ENCODE measurements at places on chromosomes 2 and 18.

DNA sequence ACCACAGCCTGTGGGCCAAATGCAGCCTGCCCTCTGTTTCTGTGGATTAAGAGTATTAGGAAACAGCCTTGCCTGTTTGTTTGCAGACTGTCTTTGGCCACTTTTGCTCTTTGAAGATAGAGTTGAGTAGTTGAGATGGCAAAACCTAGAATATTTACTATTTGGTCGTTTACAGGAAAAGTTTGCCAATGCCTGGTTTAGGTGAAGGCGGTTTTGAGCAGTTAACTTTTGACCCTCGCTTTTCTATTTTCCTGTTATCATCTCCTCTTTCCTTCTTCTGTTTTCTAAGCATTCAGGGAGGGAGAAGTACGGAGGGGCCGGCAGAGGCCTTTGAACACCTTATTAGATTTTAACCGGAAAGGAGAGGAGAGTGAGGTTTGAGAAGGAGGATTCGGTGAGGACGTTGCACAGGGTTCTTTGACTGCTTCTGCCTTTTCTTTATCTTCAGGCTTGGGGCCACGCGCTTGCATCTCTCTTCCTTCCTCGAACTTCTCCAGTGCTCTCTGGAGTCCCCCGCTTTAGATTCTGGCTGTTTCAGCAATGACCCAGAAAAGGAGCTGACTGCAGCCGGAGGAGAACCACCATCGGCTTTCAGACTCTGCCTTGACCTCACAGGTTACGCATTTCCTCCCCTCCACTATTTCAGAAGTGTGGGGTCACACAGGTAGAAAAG is 39.2 kb downstream of the IL1R2 start:
- no peak for DNase-seq

- no peak for DNase-seq
Observed at GRCh38 chr18:35949090-35949489, 23.4 kb upstream of the RMP24 start.

- no peak for DNase-seq
Observed at GRCh38 chr18:62999921-63000320, 284.6 kb downstream of the PHLPP1 start.

DNA sequence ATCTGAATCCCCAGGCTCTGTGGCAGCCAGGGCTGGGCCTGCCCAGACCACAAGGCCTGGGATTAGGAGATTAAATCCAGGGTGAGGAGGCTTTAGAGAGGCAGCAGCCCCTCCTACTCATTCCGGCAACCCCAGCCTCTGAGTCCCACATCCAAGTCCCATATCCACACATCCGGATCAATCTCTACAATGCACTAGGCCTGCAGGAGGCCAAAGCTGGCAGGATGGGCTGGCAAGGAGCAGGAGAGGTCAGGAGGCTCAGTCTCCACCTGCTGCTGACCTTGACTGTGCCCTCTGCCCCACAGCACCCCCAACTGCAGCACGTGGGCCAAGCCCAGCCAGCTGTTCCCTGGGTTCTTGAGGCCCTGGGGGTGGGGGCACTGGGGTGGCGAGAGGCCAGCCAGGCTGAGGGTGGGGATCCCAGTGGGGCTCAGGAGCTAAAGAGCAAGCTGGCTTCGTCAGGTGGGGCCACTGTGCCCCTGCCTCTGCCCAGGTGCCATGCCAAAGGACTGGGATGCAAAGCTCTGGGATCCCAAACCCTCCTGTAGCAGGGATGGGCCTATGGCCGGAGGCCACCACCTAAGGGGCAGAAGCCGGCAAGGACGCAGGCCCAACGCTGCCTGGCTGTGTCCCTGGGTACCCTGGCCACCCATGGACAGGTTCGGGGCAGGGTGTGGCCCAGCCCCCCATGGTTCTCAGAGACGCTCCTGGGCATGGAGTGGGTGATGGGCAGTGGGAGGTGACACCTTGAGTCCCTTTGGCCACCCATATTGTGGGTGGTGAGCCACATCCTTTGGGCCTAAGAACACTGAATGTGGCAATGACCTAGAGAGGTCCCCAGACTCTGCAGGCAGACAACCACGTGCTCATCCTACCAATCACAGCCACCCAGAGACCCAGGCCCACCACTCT is 3.2 kb downstream of the KIF1A start:
- no peak for DNase-seq

- DNase-seq: no peak
Observed at GRCh38 chr2:28425464-28425835, 32.8 kb downstream of the FOSL2 start.

DNA sequence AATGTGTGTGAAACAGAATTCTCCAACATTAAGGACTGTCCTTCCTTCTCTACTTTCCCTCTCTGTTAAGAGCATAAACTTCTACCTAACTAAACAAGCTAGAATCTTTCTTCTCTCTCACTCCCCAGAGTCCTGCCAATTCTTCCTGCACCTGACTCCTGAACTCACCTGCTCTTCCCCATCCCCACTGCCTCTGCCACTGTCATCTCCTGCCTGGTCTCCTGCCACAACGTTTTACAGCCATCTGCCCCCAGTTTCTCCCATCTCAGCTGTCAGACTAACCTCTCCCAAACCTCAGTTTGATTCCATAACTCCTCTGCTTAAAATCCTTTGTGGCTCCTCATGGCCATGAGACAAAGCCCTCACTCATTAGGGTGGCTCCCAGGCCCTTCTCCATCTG is 288.3 kb upstream of the FBXO11 start:
- no peak for DNase-seq

- no peak for DNase-seq
Observed at GRCh38 chr18:43606795-43607194, 329.5 kb upstream of the SYT4 start.

DNA sequence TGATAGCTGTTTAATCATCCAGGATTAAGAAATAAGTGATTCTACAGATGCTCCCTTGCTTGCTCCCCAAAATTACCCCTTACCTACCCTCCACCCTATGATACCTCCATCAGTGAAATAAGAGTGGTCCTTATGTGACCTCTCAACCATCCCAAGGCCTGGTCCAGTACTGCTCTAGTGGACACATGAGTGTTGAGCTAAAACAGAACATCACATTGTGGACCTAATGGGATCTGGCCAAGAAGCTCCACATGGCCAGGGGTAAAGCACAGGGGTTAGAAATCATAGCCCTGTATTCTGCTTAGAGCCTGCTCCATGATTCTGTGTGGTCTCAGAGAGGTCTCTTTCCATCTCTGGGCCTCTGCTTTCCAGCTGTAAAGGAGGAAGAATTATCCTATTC is 355.6 kb downstream of the TNS1 start:
- DNase-seq: no peak

GRCh38 chr18:13500869-13501542 is 225.4 kb downstream of the FAM210A start:
- peak; percentile 61 for DNase-seq

- DNase-seq: no peak
Observed at GRCh38 chr18:62325806-62326645, 916 bp downstream of the TNFRSF11A start.

DNA sequence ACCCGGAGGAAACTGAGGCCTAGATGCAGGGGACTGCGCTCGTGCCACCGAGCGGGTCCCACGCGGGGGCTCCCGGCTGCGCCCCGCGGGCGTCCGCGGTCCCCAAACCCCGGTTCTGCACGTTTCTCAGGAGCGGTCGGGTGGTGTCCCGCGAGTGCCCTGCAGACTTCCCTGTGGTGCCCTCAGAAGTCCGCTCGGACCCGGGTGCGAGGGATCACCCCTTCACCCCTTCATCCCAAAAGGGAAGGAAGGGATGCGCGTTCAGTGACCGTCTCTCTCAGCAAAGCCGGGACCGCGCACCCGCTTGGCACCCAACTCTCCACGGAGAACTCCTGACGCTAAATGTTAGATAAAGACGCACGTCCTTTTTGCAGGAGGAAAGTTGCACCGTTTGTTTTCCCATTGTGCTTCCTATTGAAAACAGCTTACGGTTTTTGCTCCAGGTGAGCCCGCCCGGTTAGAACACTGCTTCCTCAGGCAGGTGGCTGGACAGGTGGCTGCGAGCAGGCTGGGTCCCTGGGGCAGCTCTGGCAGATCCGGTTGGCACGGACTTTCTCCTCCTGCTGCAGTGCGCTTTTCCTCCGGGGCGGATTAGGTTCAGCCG is 779 bp downstream of the DGKD start:
- DNase-seq: no peak

DNA sequence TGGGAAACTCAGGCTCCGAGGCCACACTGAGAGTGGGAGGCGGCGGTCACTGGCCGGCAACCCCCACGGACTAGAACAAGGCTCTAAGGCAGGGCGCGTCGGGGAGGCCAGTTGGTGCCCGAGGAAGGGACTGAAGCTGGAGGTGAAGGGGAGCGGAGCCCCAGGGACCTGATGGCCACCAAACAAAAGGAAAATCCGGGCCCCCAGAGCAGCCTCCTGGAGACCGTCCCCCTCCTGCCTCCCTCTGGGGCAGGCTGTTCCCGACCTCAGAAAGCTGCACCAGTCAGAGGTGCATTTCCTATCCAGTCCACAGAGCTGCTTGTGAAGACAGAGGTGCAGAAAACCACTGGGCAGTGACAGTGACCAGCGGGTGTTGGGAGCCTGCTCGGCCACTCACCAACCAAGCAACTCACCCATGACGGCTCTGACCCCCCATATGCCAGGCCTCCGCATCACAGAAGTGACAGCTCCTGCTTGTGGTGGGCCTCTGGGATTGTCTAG is 172.7 kb downstream of the TWIST2 start:
- DNase-seq: no peak

- DNase-seq: no peak
Observed at GRCh38 chr2:138956116-138956515, 175.9 kb upstream of the NXPH2 start.

DNA sequence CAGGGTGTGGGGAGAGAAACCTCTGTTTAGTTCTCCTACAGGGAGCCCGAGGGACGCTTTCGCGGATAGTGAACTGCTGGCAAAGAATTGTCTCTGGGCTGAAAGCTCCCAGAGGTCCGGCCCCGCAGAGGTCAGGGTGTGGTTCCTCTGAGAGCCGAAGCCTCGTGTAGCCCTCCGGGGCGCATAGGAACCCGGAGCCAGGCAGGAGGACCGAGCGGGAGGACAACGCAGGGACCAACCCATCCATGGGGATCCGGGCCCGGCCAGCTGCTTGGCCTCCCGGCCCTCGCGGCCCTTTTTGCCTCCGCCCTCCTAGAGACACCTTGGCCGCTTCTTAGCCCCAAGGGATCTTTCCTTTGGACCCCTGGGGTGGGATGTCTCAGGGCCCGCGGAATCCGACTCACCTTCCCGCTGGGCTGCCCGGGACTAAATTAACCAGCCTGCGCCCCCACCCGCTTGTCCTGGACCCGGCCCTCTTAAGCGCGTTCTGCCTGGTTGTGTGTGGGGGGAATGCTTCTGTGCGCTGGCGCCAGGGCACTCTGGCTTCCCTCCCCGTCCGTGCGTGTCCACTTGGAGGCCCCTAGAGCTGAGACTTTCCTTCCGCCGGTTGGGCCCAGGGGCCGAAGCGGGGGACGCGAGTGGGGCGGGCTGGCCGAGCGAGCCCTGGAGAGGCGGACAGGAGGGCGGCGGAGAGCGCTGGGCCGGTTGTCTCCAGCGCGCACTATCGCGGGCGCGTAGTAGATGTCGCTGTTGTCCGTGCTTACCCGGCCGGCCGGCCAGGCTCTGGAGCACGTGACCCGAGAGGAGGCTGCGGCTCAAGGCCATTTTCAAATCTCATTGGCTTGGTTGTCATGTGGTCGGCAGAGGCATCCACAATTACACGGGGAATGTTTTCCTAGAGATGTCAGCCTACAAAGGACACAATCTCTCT is at the start of gene HOXD10:
Gene HOXD10, plus strand, starts transcription at position 896 of the 931 bp plus-strand sequence. CDS start 56 bp downstream, outside the sequence.
- peak; percentile 83 for DNase-seq

DNA sequence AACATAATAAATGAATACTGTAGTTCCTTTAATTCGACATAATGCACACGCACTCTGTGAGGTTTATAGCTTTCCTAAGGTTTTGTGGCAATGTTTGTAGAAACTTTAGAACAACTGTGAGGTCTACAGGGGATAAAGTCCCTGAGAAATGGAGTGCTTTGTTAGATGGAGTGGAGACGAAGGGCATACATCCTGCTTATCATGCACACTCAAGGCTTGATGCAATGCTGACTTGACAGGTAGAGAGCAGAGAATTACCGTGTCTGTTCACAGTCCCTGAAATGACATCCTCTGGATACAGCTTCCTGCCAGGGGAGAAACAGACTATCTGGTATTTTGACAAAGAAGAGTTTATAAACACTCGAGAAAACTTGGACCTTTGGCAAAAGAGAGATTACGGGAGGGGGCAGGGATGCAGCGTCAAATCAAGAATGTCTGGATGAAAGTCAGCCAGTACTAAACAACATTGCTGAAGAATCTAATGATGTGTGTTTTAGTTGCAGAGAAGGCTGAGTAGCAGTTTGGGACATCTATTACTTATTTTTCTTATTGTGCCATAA is 766.9 kb upstream of the ZEB2 start:
- no peak for DNase-seq

- DNase-seq: no peak
Observed at GRCh38 chr2:232884001-232884421, 13.9 kb downstream of the SNORC start.

DNA sequence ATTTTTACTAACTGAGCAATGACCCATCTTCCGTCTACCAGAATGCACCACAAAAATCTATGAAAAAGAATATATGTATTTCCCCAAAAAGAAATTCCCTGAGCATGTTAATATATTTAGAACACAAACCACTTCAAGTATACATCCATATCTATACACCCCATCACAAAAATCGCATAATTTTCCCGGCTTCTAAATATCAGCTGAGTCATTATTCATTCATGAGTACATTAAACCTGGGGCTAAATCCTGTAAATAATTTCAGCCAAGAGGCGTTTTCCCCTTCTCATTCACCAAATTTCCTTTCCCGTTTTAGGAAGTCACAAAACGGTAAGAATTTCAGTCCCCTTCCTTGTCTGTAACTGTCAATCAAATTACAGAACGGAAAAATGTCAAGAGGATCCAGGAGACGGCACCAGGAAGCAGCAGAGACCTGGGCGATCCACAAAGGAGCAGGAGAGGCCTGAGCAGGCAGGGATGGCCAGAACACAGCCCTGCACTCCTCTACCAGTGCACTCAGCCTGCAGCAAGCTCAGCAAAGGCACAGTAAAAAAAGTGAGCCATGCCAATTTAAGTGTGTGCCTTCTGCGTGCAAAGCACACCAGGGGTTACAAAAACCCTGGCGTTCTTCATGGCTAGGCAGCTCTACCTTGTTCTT is 300.7 kb downstream of the TCF4 start:
- DNase-seq: no peak

DNA sequence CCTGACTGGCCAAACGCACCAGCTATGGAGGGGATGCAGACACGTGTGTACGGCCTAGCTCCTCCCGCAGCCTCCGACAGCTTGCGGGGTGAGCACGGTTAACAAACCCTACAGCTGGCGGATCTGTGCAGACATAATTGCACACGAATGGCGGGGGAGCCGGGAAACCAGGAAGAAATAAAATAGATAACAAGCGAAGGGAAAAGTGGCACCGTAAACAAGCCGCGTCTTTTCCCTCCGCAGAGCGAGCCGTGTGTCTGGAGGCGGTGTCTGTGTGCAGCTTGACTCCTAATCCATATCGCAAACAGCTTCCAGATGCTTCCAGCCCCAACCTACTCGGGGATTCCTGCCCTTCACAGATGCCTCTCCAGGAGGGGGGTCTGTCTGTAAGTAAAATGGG is 853.1 kb upstream of the SALL3 start:
- no peak for DNase-seq

- DNase-seq: no peak
Observed at GRCh38 chr2:145961846-145962245, 1441.9 kb upstream of the ZEB2 start.

- DNase-seq: peak; percentile 18
Observed at GRCh38 chr2:232008907-232009638, 47.6 kb downstream of the DIS3L2 start.

- DNase-seq: no peak
Observed at GRCh38 chr2:199806179-199806578, 44.8 kb downstream of the FTCDNL1 start.
